Mesothelial cell of epicardium (in vitro differentiated cells): ENCODE measurements at places on chromosomes 5 and 9. TPM values are rescaled to one million over a fixed set of nuclear protein-coding genes. Genes with fewer than 3 reads are reported as not detected.

ANKHD1 gene
- total RNA-seq: 121 to 129 TPM (median 128 TPM) in 3 replicates

LCN2 gene
- total RNA-seq: not detected in 3 replicates

NRARP gene
- 7.4 to 9.6 TPM (median 9.2 TPM) in 3 replicates for total RNA-seq

TMEM252 gene
- total RNA-seq: not detected in 3 replicates

MLANA gene
- total RNA-seq: not detected in 3 replicates

IL6ST gene
- total RNA-seq: 373 to 381 TPM (median 374 TPM) in 3 replicates

KIF4B gene
- total RNA-seq: 0.07 to 0.11 TPM in 2 of 3 replicates, not detected in the other

AK6 gene
- 28.0 to 31.3 TPM (median 28.3 TPM) in 3 replicates for total RNA-seq

TIMD4 gene
- total RNA-seq: not detected in 3 replicates

PDE6A gene
- total RNA-seq: 0.18 to 0.38 TPM (median 0.29 TPM) in 3 replicates
